ENCODE measurements at places on chromosomes 13 and 19.

DNA sequence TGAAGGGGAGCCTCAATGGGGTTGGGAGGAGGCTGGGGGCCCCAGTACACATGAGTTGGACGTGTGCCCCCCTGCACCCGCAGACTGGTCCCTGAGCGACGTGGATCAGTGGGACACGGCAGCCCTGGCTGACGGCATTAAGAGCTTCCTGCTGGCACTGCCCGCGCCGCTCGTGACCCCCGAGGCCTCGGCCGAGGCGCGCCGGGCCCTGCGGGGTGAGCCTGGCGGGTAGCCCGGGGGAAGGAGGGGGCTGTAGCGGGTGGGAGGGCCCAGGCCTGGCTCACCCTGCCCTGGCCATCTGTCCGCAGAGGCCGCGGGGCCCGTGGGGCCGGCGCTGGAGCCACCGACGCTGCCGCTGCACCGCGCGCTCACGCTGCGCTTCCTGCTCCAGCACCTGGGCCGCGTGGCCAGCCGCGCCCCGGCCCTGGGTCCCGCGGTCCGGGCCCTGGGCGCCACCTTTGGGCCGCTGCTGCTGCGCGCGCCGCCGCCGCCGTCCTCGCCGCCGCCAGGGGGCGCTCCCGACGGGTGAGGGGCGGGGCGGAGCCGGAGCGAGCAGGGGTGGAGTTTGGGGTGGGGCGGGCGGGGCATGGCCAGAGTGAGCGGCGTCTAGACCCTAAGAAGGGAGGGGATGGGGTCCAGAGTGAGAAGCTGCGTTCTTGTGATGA, 8.1 kb downstream of the PIK3R2 start:
- DNase-seq = peak; percentile 96

DNA sequence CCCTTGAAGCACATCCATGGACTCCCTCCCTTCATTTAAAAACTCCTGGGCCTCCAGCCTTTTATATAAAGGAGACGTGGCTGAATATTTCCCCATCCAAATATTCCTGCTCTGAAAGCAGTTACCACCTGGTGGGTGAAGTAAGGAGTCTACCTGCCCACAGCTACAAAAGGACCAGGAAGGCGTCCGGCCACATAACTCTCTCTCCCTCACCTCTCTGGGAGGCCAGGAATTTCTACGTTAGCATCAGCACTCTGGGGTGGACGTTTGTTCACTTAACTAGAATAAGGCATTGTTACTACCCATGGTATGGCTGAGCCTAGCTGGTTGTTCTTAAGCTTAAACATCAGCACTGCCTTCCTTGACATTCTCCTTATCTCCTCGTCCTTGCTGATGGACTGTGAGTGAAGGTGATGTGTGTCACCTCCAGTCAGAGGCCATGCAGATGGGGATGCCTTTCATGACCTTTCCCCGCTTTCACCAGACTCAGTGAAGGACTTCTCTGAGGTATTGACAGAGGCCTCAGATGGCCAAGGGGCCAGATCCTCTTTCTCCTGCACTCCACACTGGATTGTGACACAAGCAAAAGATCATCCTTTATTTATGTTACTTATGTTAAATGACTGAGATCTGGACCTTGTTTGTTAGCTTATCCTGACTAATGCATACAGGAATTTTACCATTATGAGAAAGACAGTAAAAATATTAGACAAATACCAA, 22.2 kb upstream of the KPNA3 start:
- no peak for DNase-seq

DNA sequence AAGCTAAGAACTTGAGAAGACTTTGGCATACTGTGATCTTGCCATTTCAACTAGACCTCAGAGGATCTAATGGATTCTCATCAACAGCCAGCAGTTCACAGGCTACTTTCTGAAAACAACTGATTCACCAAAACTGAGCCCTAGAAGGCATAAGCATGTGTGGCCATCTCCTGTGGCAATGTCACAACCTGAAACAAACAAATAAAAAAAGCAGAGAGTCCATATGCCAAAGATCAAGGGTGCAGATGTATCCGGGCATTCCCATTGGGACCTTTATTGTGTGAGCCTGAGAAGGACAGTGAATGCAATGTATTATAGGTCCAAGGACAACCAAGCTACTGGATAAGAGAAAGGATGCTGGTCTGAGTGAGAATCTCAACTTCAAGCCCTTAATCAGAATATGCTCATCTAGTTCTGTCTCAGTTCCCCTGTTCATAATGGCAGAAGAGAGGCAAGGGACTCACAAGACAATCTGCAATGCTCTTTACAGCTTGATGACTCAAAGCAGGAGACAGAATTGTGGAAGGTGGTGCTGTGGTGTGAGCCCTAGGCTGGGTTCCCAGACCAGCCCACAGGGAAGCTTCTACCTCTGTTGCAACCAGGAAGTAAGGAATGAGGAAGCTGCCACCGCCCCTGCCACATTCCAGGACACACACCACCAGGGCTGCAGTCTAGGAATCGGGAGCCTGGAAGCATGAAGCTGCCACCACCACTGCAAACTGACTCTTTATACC, 133.7 kb downstream of the RAP2A start:
- peak; percentile 9 for DNase-seq

- no peak for DNase-seq
Measured at GRCh38 chr13:25085125-25085742, 10.7 kb upstream of the PABPC3 start.

GRCh38 chr13:72163678-72164077, 296.7 kb upstream of the DACH1 start:
- DNase-seq = no peak

DNA sequence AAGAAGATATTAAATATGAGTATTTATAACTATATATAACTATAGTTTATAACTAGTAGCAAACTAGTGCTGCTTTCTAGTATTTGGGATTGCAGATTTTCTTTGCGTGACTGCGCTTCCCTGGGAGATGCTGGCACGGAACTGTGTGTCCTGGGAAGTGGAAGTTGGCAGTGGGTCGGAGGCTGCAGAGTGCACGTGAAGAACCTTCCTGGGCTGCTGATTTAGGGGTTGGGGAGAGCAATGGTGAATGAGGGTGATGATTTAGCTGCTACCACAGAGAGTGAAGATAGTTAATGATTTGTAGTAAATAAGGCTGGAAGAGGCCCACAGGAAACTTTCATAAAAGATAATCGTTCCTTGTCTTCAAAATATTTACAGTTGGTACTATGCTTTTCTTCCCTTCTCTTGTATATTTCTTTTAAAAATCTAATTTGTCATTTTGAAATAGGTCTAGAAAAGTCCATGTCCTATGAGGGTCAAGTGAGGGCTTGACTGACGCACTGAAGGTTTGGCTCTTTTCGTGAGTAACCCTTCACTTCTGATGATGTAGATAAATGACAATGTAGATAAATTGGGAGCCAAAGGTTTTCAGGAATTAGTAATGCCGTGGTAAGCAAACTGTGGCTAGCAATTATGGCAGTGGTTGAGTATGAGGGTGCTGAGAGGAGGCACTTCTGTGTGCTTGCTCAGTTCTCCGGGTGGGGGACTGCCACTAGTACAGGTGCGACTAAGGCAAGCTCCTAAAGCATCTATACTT, 3.0 kb upstream of the NAA16 start:
- no peak for DNase-seq

DNA sequence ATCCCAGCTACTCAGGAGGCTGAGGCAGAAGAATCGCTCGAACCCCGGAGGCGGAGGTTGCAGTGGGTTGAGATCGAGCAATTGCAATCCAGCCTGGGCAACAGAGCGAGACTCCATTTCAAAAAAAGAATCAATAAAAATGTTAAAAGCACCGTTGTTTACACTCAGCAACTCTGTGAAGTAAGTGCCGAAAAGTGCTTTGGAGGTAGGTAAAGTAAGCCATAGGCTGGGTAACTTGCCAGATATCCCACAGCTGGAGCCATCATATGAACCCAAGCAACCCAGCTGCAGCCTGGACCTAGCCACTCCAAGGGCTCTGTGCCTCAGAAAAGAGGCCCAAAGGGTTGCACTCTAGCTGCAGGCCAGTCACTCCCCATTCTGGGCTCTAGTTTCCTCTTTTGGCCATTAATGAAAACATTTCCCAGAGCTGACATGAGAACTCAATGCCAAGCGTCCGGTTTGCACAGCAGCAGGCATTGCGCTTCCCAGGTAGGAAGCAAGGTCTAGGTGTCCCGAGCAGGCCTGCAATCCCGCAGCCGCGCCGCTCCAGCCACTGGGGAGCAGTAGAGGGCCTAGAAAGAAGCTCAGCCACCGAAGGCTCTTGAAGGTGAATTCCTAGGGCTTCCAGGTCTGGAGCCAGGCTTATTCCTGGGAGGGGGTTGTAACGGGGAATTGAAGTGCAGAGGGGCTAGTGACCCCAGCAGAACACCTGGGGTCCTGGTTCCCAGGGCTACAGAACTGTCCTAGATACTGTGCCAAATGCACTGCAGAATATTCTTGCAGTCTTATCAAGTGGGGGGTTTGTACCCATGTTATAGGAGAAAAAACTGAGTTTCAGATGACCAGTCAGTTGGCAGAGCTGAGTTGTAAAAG, 4.1 kb upstream of the CD79A start:
- no peak for DNase-seq

- DNase-seq = no peak
Measured at GRCh38 chr13:73938372-73939070, 195.7 kb downstream of the KLF12 start.

GRCh38 chr13:85230691-85231093, 568.5 kb downstream of the SLITRK6 start:
- no peak for DNase-seq

- no peak for DNase-seq
Measured at GRCh38 chr13:39588384-39588783, 14.6 kb downstream of the LHFPL6 start.

GRCh38 chr13:109672545-109672944, 113.8 kb downstream of the IRS2 start:
- no peak for DNase-seq

DNA sequence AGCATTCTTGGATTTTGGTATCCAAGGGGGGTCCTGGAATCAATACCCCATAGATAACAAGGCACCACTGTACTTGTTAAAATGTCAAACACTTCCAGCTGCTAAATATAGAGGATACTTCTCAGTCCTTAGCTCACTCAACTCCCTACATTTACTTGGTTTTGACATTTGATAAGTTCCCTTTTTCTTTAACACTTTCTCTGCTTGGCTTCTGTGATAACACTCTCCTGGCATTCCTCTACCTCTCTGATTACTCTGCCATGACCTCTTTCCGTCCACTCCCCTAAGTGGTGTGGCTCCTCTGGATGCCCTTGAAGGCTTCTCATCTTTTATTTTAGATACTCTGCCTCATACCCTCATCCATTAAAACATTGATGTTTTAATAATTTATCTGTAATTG, 65.2 kb downstream of the MICU2 start:
- no peak for DNase-seq

GRCh38 chr19:44792281-44792680, 14.6 kb downstream of the CBLC start:
- no peak for DNase-seq

- DNase-seq = no peak
Measured at GRCh38 chr13:27341616-27342015, 71.0 kb downstream of the RASL11A start.

- no peak for DNase-seq
Measured at GRCh38 chr19:33689138-33689746, 67.5 kb downstream of the CHST8 start.

- no peak for DNase-seq
Measured at GRCh38 chr13:89852570-89852969, 1494.9 kb upstream of the MIR17HG start.

DNA sequence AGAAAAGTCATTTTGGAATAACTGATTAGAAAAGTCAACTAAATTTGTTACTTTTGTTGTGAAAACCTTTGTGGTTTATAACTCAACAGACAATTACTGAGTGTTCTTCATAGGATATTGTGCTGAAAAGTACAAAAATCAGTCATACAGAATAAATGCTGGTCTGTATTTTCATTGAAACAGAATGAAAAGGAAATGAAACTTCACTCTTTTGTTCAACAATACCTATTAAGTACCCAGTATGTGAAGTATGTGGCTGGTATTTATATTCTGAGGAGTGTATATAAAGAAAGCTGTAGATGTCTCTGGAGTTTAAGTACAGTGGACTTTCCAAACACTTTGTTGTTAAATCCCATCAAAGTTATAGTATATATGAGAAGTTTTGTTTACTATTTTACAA, 828.4 kb upstream of the ATXN8OS start:
- DNase-seq = no peak

GRCh38 chr19:43618921-43619261, 538 bp downstream of the ZNF428 start:
- DNase-seq = peak; percentile 58

DNA sequence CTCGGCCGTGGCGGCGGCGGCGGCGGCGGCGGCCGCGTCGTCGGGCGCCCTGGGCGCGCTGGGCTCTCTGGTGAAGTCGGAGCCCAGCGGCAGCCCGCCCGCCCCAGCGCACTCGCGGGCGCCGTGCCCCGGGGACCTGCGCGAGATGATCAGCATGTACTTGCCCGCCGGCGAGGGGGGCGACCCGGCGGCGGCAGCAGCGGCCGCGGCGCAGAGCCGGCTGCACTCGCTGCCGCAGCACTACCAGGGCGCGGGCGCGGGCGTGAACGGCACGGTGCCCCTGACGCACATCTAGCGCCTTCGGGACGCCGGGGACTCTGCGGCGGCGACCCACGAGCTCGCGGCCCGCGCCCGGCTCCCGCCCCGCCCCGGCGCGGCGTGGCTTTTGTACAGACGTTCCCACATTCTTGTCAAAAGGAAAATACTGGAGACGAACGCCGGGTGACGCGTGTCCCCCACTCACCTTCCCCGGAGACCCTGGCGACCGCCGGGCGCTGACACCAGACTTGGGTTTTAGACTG, 1.7 kb downstream of the SOX1 start:
- DNase-seq = no peak

DNA sequence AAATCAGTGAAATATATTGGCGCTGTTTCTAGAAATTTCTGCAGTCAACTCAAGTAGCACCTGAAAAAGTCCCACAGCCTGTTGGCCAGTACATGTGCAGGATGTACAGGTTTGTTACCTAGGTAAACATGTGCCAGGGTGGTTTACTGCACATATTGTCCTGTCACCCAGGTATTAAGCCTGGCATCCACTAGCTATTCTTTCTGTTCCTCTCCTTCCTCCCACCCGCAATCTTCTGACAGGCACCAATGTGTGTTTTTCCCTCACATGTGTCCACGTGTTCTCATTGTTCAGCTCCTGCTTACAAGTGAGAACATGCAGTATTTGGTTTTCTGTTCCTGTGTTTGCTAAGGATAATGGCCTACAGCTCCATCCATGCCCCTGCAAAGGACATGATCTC, 13.1 kb upstream of the SCEL start:
- no peak for DNase-seq

GRCh38 chr19:46828484-46828883, 22.2 kb downstream of the AP2S1 start:
- DNase-seq = no peak

DNA sequence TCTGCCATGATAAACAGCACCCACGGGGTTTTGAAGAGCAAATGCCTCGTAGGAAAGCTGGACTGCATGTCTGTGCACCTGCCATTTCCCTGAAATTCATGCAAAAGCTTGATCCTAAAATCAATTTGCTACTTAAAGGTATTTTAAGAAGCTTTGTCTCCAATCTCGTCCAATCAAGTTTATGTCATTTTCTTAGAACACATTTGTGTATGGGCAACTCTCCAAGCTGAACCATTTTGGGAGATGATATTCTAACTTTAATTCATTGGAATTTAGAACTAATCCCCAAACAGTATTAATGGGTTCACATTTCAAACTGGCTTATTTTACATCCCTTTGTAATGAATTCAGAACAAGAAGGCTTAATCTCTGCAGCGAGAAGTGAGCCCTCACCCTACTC, 822 bp downstream of the ADPRHL1 start:
- no peak for DNase-seq

Data from GM19239 (cell line).